Bronchial epithelial cell (primary cell): ENCODE measurements at places on chromosomes 13 and 19. TPM values are rescaled to one million over a fixed set of nuclear protein-coding genes. Genes with fewer than 3 reads are reported as not detected.

The GFY gene
- total RNA-seq = not detected in 2 replicates

The PRKACA gene
- total RNA-seq = 13.7 and 13.8 TPM in 2 replicates

The SWSAP1 gene
- 0.53 and 0.90 TPM in 2 replicates for total RNA-seq

The AP1M2 gene
- 114 and 135 TPM in 2 replicates for total RNA-seq

The PARP4 gene
- total RNA-seq = 11.8 and 11.9 TPM in 2 replicates

The NKPD1 gene
- 0.53 and 1.0 TPM in 2 replicates for total RNA-seq

The TMEM272 gene
- not detected in 2 replicates for total RNA-seq

The SHISA2 gene
- 0.51 and 0.53 TPM in 2 replicates for total RNA-seq

The GIPR gene
- total RNA-seq = 0.38 and 0.53 TPM in 2 replicates

The SIGLECL1 gene
- total RNA-seq = not detected in 2 replicates

The ZNF570 gene
- total RNA-seq = 4.4 and 5.8 TPM in 2 replicates

The PNMA8A gene
- 0.79 and 4.2 TPM in 2 replicates for total RNA-seq

The OR10H1 gene
- not detected in 2 replicates for total RNA-seq

The KCNN4 gene
- total RNA-seq = 0.26 and 9.7 TPM in 2 replicates
